ENCODE measurements at places on chromosomes 11 and 22.

- peak; percentile 62 for ATAC-seq
These were observed 161.7 kb upstream of the CADM1 start for GRCh38 chr11:115665958-115666357.

DNA sequence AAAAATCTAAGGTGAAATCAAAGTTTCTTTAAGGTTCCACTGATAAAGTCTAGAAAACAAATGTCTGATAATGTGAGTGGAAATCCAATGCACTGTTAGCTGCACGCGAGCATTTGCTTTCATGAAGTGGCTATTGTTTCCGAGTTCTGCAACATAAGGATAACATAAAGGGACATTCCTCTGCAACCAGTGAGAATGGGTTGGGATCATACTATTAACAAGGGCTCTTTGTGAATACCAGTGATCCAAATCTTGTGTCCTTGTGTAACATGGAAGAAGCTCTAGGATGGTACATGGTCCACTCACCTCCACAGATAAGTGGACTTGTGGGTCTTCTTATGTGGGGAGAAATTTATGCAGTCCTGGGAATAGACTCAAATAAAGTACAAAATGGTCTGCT lies 24.6 kb downstream of the APIP start:
- no peak for ATAC-seq

DNA sequence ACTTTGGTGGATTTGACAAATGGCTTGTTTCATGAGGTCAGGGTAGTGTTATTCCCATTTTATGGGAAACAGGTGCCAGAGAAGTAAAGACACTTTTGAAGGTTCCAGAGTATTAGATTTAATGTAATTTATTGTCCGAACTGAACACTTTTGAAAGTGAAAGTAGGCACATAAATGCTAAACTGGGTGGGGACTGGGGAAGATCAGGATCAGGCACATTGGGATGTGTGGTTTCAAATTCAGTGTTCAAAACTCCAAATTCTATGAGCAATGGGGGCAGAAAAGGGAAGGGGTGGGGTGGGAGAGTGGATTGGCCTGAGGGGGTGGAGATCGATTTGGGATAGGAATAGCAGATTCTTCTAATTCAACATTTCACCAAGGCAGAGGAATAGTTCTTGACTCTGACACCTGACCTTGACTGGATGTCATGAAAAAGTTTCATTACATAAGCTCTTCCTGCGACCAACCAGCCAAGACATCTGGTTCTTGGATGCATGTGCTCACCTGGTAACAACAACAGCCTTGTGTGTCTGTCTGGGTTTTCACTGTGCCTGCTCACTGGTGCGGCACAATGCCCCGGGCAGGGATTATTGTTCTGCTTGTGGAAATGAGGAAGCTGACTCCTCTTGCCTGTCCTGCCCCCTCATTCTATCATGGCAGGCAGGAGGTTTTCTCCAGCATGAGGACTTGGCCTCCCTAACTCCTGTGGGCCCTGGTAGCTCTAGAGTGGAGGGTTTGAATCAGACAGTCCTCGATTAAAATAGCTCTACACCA lies 10.8 kb downstream of the PPFIBP2 start:
- no peak for ATAC-seq

DNA sequence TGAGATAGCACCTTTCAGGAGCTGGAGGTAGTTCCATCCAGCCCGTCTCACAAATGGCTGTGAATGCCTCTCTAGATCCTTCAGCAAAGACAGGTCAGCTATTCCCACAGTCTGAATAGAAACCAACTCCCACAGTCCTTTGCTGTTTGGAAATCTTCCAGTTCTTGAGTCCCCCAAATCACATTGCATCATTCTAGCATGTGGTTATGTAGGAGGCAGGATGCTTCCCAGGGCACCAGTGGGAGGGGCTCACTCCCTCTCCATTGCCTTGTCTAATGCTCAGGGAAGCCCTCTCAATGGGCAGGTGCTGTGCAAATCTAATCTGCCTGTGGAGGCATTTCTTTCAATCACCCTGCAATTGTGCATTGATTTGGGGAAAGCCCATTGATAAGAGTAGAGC lies 14.6 kb downstream of the NAV2 start:
- ATAC-seq, result peak; percentile 97

DNA sequence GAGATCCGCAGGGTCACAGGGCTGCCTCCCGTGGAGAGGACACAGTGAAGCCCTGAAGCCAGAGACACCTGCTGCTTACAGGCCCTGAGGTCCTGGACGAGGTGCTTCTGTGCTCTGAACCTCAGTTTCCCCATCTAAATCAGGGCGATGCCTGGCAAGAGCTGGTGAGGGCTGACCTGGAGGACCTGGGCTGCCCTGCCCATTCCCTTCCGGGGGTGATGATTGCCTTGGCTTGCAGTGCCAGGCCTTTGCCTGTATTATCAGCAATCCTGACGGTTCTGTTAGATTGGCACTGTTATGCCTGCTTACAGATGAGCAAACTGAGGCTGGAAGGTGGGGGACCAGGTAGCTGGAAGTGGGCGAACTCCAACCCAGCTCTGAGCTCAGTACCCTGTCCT lies 7.8 kb upstream of the GTSE1 start:
- no peak for ATAC-seq

GRCh38 chr11:72787216-72788104 lies 6.4 kb downstream of the STARD10 start:
- peak; percentile 64 for ATAC-seq

GRCh38 chr11:73386546-73386945 lies 10.3 kb downstream of the RELT start:
- ATAC-seq, result no peak

- ATAC-seq, result no peak
These were observed 46.8 kb downstream of the APIP start for GRCh38 chr11:34869425-34869824.

- ATAC-seq, result no peak
These were observed 265.7 kb upstream of the CADM1 start for GRCh38 chr11:115769891-115770290.

GRCh38 chr22:30245985-30246813 lies at the start of gene LIF:
Gene LIF (minus strand): TSS chr22:30246759. CDS start chr22:30246695, 64 bp downstream.
- peak; percentile 30 for ATAC-seq

DNA sequence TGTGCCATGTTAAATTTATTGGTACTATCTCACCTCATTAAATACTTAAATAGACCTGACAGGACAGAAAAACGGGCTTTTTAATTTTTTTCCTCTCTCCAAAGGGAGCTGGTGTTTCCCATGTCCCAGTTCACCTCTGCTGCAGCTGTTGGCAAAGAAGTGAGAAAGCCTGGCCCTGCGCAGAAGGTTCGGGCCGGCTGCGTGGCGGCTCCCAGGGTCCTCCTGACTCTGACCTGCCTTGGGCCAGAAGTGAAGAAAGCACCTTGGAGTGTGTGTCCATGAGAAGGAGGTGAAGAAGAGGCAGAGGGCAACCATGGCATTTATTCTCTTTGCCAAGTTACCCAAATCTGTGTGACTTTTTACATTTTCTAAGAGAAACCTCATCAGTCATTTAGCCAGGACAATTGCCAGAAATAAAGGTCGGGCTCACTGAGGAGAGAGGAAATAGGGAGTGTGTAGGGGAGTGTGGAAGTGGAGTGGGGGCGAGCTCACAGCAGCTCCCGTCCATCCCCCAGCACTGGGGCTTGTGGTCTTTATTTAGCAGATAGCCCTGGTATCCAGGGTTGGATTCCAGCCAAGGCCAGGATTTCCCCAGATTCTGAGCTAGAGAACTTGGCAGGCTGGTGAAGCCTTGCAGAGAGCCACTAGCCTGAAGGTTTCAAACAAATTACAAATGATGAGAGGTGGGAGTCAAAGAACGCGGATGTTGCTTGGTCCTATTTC lies 102.4 kb upstream of the CADM1 start:
- ATAC-seq, result peak; percentile 26

DNA sequence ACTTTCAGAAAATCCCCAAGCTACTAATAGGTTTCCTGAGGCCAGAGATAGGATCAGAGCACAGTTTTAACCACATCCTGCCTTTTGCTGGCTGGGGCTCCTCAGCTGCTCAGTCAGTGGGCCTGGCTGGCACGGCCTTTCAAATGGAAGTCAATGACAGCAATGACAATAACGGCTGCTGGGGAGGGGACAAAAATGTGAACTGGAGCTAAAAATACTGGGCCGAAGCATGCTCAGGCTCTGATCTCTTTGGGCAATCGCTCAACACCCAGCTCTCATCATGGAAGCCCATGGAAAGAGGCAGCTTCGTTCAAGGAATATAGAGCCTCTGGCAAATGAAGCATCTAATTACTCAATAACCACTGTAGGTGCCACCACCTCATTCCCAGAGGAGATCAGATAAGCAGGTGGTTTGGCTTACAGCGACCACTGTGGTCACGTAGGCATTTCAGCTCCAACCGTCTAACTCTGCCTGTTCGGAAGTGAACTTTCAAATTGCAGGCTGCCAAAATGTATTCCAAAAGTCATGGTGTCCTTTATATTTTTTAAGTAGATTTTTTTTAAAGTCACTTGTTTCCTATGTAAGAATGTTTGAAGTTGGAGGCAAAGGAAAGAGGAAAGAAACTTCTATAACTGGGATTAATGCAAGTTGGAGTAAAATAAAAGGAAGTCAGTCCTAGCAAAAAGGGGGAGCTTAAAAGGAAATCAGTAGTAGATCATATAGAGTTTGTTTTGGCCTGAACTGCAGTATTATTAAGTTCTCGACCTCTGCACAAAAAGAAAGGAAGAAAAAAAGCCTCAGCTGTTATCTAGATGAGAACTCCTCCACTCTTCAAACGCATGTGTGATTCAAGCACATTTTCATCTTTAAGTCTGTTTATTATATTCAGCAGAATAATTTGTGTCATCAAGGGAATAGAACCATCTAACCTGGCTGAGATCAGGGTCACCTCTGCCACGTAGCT lies 14.1 kb downstream of the WT1 start:
- no peak for ATAC-seq

GRCh38 chr11:117381481-117382387 lies 54.1 kb downstream of the CEP164 start:
- no peak for ATAC-seq

DNA sequence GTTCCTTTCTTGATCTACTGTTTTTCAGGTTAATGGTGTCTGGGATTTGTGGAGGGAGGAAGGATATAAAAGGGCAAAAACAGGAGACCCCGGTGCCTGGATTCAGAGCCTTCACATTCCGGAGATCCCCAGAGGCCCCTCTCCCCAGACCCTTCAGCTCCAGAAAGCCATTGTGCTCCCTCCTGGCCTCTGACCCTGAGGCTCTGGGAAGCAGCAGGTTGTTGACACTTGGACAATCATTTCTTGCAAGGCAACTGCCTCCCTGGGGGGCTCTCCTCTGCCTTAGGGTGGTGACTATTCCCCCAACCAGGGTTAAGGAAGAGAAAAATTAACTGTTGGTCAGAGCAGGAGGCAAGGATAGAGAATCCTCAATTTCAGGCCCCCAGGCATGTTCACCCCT lies 86.9 kb upstream of the NNMT start:
- ATAC-seq, result no peak

- no peak for ATAC-seq
These were observed 47.2 kb downstream of the GALNT18 start for GRCh38 chr11:11574373-11575287.
